Stomach (tissue), 19 donors: ENCODE measurements at places on chromosomes 6 and 20.

DNA sequence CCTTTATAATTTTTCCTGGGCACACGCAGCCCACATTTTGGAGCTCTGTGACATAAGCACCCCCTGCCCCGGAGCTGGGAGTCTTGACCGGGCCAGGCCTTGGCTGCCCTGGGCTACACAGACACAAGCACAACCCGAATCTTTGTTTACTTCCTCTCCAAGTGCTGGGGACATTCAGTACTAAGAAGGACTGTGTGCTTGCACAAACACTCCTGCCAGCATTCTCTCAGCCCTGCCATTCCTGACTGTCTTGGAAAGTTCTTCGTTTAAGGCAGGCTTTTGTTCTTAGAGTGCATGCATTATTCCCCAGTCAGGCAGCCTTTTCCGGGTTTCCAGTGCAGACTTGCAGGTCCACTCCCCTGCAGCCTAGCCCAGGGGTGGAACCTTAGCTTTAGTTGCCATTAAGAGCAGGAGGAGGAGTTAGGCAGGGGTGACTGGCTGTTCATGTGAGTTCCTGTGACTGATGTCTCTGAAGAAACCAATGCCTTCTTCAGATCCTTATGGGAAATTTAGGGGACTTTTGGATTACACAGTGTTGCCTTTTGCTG lies 28.6 kb downstream of the FOXO3 start:
- DNase-seq = peak; percentile 90

DNA sequence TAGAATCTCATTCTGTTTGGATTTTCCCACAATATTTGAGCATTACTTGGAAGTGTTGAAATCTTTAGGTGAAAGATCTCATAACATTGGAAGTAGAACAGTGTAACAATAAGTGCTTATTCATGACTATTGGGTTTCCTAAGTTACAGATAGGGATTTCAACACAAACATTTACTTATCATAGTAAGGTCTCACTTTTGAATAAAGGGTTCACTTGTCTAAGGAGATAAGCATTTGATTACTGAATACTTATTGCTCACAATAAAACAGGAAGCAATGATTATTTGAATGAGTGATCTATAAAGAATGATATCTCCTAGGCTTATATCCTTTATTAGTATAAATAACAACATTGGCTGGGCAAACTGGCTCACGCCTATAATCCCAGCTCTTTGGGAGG lies 14.8 kb downstream of the DDX43 start:
- no peak for DNase-seq

GRCh38 chr6:28264834-28265401 lies 2.0 kb upstream of the ZSCAN26 start:
- DNase-seq = no peak

GRCh38 chr6:5729813-5730517 lies 276.8 kb downstream of the NRN1 start:
- no peak for DNase-seq

DNA sequence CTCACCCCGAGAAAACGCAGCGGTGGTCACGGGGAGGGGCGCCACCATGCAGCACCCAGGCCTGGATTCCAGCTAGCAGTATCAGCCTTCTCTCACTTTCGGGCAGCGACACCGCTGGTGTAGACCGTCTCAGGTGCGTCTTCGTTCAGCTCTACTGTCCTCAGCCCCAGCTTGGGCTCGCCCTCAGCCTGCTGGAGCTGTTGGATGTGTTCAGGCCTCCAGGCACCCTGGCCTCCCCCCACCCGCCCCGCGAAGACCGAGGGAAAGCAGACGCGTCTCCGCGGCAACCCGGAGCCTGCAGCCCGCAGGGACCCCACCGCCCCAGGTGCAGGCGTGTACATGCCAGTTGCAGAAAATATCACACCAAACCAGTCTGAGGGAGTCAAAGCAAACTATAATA lies 60.8 kb upstream of the CARMIL1 start:
- no peak for DNase-seq

GRCh38 chr20:41553142-41553879 lies 64.9 kb downstream of the CHD6 start:
- DNase-seq = no peak

GRCh38 chr20:46232539-46232938 lies 75.8 kb downstream of the CDH22 start:
- peak; percentile 33 for DNase-seq

DNA sequence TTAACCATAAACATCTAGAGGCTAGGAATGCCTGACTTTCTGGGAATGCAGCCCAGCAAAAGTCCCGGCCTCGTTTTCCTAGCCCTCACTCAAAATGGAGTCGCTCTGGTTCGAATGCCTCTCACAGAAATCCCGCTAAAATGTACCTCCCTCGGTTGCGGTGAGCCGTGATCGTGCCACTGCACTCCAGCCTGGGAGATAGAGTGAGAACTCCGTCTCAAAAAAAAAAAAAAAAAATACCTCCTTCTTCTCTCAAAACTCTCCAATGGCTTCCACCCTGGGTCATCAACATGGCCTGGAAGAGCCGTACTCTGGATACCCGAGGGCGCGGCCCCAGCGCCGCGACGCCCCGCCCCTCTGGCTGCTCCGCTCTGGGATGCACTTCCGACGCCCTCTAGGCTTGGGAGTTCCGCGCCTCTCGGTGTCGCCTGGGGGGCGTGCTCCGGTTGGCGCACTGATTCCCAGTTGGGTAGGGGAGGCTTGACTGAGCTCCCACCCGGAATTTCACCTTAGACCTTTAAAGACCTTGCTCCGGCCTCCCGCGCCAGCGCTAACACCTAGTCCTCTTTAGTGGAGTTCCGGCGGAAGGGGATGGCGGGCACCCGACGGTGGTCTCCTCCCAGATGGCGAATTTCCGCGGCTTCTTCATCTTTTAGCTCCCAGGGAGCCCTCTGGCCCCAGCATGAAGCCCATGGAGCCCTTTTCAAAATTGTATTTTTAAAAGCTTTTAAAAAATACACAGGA lies 12.3 kb downstream of the HMGN4 start:
- DNase-seq = peak; percentile 40
